Naive B cell (primary cell): ENCODE measurements at places on chromosomes 6 and 20.

GRCh38 chr20:57509665-57510237 is 15.2 kb downstream of the CTCFL start:
- DNase-seq, result no peak

GRCh38 chr20:17155401-17155800 is 71.4 kb upstream of the PCSK2 start:
- DNase-seq, result no peak

DNA sequence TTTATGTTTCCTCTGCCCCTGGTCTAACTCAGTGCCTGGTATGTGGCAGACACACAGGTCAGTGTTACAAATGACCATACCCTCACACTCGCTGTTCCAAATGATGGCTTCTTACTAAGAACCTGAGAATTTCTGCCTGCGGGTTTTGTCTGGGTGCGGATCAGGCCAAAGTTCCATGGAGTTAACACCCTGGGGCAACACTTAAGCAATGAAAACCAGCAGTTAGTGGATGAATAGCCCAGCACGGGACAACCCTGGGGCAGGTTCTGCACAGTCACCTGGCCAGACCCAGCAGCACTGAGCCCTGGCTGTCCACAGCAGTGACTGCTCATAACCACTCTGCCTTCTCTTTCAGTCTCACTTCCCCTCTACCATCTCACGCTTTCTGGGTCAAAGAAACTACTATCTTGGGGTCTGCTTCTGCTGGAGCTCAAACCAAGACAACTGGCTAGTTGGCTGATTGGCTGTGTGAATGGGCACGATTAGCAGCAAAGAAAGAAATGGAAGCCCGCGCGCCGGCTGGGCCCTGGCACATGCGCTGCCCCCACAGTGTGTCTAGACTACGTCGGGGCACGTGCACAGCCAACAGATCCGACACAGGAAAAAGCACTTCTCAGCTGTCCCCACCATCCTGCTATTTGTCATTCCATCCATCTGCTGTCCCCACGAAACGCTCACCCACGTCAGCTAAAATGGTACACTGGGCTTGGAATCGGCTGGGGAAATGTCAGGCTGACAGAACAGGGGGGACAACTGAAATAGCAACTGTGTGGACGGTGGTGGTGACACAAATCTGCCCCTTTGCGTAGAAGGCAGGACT is 36.6 kb downstream of the MGME1 start:
- peak; percentile 66 for DNase-seq

- no peak for DNase-seq
Observed at GRCh38 chr20:56943946-56944945, 315.1 kb downstream of the TFAP2C start.
